Vagina (tissue), 2 donors: ENCODE measurements at places on chromosomes 13 and 19.
A peak's percentile ranks its signal among the peaks of the same experiment; 100 is the strongest.

GRCh38 chr13:110125613-110126272 is 181.2 kb downstream of the COL4A1 start:
- DNase-seq = no peak

- no peak for DNase-seq
These were observed 43.1 kb downstream of the NFIC start for GRCh38 chr19:3409346-3410064.

DNA sequence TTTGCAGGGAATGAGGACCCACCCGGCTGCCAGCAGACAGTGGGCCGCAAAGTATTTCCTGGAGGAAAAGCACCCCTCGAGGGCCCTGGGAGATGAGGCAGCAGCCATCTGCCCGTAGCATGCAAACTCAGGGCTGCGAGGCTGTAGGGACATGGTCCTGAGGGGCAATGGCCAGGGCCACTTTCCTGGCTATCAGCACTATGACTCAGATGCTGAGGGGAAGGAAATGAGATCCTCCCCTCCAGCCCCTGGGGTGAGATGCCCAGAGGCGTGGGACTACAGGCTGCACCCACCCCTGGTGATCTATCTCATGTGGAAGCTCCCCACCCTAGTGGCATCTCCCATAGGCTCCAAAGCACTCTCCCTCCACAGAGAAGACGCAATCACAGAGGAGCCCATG is 80.1 kb downstream of the SLC7A1 start:
- no peak for DNase-seq

- no peak for DNase-seq
These were observed 2.9 kb upstream of the DCLK1 start for GRCh38 chr13:36133950-36134626.

DNA sequence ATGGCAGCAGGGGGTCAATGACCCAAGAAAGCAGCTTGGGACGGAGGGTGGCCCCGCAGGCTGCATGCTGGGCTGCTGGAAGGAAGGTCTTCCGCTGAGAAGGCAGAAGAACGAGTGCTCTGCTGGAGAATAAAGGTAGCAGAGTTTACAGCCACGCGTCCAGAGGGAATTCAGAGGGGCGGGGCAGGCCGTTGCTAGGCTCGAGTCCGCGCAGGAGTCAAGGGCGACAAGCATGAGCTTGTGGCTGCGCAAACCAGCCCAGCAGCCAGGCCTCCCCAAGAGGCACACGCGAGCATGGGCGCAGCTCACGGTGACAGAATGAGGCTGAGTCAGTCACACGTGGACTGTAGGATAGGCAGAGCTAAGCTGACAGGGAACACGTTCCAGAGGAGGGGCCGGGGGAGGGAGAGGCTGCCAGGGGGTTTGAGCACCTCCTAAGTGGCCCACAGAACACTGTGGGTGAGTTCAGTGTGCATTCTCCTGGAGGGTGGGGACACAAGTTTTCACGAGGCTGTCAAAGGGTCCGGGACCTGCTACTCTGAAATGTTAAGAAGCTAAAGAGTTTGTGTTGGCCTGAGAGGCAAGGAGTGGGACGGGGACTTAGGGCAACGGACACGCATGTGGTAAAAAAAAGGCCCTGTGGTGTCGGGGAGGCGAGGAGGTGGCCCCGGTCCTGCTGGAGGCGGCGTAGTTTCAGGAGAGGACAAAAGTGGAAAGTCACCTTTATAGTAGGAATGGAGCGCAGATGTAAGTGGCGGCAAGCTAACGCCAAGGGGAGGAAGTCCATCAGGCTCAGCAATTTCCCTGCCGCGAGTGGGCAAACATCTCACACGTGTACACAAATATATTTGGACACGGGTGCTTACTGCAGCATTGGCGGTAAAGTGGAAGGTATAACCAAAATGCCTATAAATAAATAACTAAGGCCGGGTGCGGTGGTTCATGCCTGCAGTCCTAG is 17.7 kb downstream of the RFX2 start:
- no peak for DNase-seq

DNA sequence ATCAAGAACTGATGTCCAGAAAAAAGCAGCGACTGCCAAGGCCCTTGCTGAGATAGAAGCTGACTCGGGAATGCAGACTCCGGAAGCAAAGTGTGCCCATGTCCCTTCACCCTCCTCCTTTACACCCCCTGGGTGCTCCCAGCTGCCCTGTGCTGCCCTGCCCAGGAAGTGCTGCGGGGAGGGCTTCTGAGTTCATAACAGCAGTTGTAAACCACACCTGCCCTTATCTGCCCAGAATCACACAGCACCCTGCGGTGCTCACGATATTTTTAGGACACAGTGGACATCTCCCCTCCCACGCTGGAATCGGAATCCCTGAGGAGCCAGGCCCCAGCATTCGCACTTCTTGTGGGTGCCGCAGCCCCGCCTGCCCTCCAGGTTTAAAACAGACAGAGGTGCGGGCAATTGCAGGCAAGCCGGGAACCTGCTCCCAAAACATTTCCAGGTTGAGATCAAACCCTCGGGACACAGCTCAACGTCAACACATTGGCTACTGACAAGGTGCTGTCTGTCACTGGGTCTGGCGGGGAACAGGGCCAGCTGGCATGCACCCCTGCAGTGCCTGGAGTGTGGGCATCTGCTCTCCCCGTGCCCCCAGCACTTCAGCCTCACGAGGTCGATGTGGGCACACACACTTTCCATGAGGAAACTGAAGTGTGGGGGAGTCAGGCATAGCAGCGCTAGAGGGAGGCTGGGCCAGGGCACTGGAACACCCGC is 36.8 kb downstream of the RAB20 start:
- DNase-seq = no peak

DNA sequence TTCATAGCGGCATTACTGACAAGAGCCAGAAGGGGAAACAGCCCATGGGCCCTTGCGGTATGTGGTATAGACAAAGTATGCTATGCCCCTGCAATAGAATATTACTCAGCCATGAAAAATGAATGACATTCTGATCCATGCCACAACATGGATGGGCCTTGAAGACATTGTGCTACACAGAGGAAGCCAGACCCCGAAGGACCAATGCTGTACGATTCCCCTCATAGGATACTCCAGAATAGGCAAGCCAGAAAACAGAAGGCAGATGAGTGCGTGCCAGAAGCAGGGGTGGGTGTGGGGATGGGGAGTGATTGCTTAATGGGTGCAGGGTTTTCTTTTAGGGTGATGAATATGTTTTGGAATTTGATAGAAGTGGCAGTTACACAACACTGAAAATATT is 342.0 kb downstream of the TEX29 start:
- DNase-seq = peak; percentile 55

DNA sequence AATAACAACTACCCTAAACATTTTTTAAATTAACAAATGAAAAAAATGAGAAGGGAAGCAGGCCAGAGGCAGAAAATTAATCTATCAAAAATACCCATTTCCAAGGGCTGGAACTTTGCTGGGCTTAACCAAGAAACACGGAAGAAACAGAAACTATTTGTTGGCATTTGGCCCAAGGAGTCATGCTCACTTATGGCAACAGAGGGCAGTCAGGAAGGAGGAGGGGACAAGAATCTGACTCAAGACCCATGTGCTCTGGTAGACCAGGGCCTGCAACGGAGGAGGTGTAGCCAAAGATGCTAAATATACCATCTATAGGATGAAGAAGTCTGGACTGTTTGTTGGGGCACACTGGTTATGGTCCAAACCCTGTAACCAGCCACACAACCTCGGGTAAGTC is 496.7 kb downstream of the COG6 start:
- DNase-seq = no peak

GRCh38 chr19:31285744-31286143 is 63.5 kb downstream of the TSHZ3 start:
- no peak for DNase-seq

DNA sequence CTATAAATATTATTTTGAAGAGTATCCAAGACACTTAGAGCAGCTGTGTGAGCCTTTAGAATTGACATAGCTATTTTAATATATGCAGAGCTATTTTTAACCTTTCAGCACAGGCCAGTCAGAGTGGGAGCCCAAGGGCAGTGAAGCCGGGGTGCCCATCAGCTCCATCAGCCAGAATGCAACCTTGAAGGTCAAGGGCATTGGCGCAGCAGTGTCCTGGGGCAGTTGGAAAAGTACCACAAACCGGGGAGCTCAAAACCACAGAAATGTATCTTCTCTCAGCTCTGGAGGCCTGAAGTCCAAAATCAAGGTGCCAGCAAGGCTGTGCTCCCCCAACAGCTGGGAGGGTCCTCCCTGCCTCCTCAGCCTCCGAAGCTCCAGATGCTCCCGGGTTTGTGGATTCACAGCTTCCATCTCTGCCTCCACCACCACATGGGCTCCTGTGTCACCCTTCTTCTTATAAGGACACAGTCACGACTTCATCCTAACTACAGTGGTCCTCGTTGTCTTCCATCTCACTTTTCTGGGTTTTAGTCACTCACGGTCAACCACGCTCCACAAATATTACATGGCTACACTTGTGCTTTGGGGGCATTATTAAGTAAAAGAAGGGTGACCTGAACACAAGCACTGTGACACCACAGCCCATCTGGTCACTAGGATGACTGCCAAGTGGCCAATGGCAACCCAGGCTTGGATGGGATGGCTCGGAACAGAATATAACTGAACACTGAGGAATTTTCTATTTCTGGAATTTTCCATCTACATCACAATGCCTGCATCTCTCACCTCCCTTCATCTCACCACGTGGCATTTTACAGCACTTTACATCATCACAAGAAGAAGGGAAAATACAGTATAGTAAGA is 15.9 kb upstream of the GAS6 start:
- DNase-seq = peak; percentile 37

DNA sequence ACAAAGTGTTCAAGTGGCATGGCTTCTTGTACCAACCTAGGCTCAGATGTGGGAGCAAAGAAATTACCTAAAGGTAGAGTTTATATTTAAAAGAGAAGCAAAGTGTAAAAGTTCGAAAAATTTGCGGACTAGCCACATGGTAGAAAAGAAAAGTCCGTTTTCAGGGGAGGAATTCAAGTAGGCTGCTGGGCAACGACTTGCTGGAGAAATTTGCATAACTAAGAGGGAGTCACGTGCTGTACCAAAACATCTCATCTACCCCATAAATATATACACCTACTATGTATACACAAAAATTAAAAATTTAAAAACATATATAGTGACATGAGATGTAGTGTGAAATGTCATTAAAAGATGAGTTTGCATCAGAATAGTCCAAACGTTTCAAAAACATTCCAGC is 2.1 kb upstream of the LAIR1 start:
- no peak for DNase-seq

GRCh38 chr13:22031702-22032286 is 360.9 kb downstream of the FGF9 start:
- DNase-seq = no peak

DNA sequence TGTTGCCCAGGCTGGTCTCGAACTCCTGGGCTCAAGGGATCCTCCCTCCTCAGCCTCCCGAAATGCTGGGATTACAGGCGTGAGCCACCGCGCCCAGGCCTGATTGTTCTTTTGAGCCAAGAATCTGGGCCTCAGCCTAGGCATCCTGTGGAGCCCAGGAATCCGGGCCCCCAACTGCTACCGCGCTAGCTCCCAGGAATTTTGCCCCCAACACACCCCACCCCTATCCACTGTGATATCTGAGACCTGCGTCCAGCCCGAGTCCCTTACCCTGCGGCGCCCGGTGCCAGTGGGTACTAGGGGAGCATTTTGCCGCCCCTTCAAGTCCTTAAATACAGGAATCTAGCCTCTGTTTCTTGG is 838 bp upstream of the MYADM start:
- DNase-seq = no peak

DNA sequence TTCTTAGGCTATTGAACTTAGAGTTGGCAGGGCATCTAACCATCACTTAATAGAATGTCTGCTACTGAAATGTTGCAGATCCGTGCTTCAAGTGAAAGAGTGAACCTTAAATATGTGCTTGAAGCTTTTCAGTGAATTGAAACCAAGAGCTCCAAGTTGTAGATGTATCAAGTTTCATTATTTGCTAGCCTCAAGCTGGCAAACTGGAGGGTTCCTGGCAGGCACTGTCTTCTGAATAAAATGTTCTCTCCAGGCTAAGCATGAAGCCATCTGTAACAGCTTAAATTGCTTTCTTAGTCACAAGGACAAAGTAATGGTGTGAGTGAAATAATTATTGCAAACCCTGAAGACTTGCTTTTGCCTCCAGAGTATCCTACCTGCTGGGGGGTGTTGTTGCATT is 415.0 kb upstream of the SPRY2 start:
- DNase-seq = no peak

DNA sequence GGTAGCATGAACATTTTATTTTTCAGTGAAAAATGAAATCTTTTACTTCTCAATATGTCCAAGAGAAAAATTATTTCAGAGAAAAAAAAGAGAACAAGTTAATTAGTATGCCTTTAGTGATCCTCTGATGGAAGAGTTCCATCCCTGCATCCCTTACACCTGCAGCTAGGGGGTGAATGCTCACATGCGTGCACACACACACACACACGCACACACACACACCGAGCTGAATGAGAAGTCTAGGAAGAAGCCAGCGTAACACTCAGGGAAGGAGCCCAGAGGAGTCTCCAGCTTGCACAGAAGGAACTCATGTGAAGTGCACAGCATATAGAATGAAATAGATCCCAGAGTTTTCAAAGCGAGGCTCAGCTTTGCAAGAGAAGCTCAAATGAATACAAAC is 510.5 kb downstream of the IRS2 start:
- DNase-seq = no peak

DNA sequence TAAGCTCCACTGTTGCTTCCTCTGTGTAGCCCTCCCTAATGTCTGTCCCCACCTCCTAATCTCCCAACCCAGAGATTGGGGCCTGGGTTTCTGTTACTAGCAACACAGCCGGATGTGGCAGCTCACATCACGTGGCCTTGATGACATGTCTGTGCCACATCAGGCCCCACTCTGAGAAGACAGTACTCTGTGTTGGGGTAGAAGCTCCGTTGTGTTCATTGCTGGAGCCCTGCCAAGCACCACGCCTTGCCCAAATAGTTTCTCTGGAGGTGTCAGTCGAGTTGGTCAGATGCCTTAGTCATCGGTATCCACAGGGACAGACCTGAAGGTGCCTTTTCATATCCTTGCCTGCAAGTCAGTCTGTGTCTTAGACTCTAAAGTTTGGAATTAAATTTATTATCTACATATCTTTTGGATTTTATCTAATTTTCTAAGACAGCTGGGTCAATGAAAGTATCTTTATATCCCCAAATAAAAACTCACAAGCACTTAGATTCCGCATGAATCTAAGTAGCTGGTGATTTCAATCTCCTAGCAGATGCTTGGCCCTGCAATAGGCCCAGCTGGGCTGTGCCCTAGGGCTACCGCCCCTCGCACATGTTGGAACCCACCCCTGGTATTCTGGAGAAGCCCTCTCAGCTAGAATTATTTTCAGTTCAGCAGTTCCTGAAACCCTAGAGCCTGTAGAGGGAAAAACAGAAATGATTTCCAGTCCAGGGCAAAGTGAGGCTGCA is 204.0 kb upstream of the TSHZ3 start:
- no peak for DNase-seq

GRCh38 chr19:47094557-47095475 is 18.8 kb downstream of the ZC3H4 start:
- DNase-seq = no peak
